WTC11 (cell line): ENCODE measurements at places on chromosomes 5 and 9.

- peak; percentile 58 for DNase-seq
Measured at GRCh38 chr5:42583322-42583721, 160.1 kb downstream of the GHR start.

- DNase-seq: no peak
Measured at GRCh38 chr9:84953252-84953773, 283.8 kb downstream of the NTRK2 start.

DNA sequence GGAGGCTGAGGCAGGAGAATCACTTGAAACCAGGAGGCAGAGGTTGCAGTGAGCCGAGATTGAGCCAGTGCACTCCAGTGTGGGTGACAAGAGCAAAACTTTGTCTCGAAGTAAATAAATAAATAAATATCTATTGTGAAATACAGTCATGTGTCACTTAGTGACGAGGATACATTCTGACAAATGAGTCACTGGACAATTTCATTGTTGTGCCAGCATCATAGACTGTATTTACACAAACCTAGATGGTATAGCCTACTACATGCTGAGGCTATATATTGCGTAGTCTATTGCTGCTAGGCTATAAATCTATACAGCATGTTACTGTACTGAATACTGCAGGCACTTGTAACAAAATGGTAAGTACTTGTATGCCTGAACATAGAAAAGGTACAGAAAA, 61.1 kb upstream of the CCL21 start:
- DNase-seq: no peak

- DNase-seq: no peak
Measured at GRCh38 chr9:136995362-136995761, 1.0 kb downstream of the CLIC3 start.

- no peak for DNase-seq
Measured at GRCh38 chr5:77697692-77698091, 59.2 kb upstream of the OTP start.

DNA sequence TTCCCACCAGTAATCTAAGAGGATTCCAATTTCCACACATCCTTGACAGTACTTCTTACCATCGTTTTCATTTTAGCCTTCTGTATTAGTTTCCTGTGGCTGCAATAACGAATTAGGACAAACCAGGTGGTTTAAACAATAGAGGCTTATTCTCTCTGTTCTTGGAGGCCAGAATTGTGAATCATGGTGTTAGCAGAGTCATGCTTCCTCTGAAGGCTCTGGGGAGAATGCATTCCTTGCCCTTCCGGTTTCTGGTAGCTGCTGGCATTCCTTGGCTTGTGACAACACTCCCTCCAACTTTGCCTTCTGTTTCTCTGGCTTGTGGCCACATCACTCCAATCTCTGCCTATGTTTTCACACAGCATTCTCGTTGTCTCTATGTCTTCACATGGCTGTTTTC, 23.5 kb downstream of the RIGI start:
- DNase-seq: no peak

DNA sequence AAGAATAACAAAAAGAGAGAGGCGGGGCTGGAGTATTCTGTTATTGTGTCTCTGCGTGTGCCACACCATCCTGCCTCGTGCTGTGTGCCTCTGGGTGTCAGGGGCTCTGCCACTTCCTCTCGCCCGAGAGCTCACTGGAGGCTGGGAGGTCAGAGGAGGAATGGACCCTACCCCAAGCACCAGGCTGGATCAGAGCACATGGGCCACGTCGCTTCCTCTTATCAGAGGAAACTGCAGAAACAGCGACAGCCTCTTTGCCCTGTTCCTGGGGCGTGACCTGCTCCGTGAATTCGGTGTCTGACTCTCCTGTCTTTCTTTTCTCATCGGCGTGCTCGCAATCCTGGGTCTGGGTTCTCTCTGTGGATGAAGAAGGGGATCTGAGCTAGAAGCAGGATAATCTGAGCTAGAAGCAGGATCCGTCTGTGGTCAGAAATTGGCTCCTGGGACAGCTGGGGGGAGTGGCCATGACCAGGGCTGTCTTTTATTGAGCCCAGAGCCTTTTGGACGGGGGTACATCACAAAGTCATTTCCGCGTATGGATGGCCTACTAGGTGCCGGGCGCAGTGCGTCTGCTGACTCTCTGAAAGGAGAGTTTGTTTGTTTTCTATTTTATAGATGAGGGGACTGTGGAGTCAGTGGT, 150.3 kb upstream of the COL5A1 start:
- no peak for DNase-seq

- no peak for DNase-seq
Measured at GRCh38 chr5:56350597-56351170, 117.6 kb upstream of the ANKRD55 start.

GRCh38 chr9:71767776-71768321, 464 bp downstream of the CEMIP2 start:
- peak; percentile 40 for DNase-seq

GRCh38 chr9:86460216-86461002, 106.2 kb upstream of the TUT7 start:
- no peak for DNase-seq

GRCh38 chr5:11497651-11498050, 406.6 kb downstream of the CTNND2 start:
- no peak for DNase-seq

DNA sequence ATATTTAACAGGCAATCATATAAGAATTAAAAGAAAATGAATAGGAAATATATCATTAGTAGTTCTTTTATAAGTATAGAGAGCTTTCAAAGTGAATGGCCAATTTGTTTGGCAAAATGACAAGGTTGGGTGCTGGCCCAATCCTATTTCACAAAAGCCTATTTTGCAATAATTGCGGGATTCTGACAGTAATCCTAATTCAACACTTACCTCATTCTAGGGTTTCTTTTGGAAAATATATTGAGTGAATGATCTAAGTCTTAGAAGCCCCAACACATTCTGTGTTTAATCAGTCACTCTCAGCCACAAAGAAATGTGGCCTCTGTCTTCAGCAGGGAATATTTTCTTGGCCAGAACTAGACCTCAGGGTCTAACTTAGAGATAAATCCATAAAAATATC, 835.9 kb upstream of the ZNF608 start:
- no peak for DNase-seq

DNA sequence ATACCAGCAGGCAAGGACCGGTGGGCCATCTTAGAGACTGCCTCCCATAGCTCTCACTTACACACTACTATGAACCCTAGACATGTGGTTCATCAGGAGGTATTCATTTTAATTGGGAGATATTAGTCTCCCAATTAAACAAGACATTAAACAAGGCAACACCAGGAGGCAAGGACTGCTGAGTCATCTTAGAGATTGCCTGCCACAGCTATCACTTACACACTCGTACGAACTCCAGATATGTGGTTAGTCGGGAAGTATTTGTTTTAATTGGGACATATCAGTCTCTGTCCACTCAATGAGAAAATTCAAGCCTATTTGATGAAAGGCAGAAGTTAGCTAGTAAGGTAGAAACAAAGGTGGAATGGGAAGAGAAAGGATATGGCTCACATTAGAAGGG, 343.9 kb downstream of the NFIB start:
- DNase-seq: no peak

GRCh38 chr9:110942522-110942921, 95.7 kb downstream of the LPAR1 start:
- no peak for DNase-seq

DNA sequence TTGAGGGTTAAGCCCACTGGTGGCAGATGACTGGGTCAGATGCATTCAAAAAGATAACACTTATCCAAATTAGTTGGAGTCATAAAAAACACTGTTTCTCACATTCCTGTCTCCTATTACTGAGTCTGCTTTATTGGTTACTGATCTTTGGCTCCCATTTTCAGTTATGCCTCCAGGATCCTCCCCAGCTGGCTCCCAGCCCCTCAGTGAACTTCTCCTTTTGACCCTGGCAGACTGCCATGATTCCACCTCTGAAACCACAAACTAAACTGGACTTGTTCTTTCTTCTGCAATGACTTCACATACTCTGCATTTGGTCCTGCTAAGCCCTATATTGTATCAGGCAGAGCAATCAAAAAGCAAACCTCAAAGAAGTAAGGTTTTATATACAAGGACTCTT, 860.8 kb upstream of the DMAC1 start:
- DNase-seq: no peak

GRCh38 chr5:135095052-135095715, 61.2 kb upstream of the PITX1 start:
- no peak for DNase-seq

DNA sequence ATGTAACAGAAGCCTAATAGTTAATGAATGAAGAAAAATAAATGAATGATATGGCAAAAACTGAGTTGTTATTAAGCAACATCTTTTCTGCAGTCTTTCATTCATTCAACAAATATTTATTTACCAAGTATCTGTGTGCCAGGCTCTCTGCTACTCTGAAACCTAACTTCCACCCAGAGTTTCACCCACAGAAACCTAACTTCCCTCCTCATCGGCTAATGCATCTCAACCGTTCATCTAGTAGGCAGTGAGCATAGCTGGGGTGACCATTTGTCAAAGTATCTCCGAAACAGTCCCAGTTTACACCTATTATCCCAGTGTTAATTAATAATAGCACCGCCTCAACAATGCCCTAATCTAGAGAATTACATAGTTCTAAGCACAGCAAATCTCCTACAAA, 1.5 kb downstream of the TTC39B start:
- DNase-seq: no peak

GRCh38 chr9:133615186-133615585, 6.0 kb upstream of the FAM163B start:
- DNase-seq: no peak

DNA sequence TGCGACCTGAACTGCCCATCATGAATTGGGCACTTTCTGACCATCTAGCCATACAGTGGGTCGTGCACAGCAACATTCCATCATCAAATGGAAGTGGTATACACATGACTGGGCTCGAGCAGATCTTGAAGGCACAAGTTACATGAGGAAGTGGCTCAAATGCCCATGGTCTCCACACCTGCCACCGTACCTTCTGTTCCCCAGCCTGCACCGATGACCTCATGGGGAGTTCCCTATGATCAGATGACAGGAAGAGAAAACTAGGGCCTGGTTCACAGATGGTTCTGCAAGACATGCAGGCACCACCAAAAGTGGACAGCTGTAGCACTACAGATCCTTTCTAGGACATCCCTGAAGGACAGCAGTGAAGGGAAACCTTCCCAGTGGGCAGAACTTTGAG, 21.8 kb downstream of the MTMR12 start:
- DNase-seq: no peak

- DNase-seq: no peak
Measured at GRCh38 chr9:100033877-100034551, 64.8 kb downstream of the ERP44 start.

GRCh38 chr9:76020652-76021051, 130.2 kb downstream of the PCSK5 start:
- no peak for DNase-seq

DNA sequence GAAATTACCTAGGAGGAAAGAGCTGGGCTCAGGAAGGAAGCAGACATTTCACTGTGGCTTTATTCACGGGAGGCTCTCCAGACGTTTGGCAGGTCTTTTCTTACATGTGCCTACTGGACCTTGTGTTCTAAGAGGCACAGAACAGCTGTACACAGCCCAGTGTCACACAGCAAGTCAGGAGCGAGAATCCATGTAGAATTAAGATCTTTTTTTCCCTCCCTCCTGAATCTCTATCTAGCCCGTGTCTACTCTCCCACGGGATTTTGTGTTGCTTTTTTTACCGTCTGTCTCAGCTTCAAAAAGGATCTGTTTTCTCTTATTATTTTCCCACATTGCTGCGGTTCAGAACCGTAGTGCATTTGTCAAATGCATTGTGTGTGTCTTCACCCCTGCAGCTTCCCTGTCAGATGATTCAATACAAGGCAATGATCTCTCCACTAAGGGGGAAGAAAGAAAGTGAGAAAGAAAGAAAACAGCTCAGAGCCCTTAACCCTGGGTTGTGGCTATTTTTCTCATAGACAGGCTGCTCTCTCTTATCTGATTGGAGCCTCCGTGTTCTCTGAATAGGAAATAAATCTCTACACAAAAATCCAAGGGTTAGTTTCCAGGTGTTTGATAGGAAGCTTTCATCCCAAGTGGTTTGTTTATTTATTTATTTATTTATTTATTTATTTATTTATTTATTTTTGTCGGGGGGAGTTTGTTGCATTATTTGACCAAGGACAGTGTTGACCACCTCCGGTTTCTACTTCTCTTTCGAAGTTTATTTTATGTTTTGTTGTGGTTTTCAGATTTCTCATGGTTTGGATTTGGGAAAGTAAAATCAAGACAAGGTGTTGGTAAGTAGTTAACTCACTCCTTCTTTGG, 191.0 kb downstream of the NTRK2 start:
- no peak for DNase-seq

DNA sequence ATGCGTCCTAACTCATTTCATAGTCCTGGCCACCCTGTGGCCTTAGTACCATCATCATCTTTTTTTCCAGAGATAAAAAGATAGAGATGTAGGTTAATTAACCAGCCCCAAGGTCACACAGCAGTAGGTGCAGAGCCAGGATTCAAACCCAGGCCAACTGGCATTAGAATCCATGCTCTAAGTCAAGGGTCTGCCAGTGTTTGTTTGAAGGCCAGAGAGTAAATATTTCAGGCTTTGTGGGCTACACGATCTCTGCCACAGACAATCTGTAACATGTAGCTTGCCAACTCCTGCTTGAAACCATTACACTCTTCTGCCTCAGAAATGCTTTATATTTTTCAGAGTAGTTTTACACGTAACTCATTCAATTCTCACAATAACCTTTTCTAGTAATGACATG, 119.6 kb downstream of the EFNA5 start:
- DNase-seq: no peak

GRCh38 chr5:156623381-156624040, 226.6 kb upstream of the PPP1R2B start:
- no peak for DNase-seq

DNA sequence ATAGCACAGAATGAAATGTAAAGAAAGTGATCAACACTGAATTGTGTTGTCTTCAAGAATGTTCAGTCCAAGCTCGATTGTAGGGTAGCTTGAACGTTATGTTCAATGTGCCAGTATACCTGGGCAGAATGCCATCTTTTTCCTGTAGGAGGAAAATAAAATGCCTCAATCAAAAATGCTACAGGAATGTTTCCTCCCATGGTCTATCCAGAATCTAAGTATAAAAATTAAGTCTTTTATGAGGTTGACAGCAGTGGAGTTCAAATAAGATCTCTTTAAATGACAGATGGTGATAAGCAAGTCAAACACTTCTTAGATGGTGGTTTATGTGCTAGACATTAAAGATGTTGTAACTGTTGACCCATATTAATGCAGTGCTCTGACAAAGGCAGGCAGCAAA, 488.6 kb downstream of the CSNK1G3 start:
- no peak for DNase-seq

GRCh38 chr5:95841914-95842812, 19.6 kb upstream of the GLRX start:
- no peak for DNase-seq
